ENCODE measurements at places on chromosomes 7 and 10.

GRCh38 chr10:58647376-58648112 lies 134.9 kb downstream of the BICC1 start:
- no peak for DNase-seq

DNA sequence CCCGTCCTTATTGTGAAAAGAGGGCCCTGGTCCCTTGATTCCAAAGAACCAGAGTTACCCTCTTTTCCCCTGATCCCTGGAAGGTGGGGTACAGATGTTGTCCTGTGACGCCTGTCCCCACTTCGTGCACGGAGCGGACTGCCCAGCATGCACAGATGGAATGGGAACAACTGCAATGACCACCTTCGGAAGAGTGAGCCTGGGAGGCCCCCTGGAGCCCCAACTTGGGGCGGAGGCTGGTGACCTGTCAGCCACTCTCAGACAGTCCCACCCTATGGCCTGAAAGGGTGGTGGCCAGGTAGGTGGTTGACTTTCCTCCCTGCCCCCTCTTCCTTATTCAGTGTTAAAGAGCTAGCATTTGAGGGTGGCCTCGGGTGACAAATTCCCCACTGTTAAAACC lies 196.6 kb upstream of the GALNT17 start:
- DNase-seq, result no peak

DNA sequence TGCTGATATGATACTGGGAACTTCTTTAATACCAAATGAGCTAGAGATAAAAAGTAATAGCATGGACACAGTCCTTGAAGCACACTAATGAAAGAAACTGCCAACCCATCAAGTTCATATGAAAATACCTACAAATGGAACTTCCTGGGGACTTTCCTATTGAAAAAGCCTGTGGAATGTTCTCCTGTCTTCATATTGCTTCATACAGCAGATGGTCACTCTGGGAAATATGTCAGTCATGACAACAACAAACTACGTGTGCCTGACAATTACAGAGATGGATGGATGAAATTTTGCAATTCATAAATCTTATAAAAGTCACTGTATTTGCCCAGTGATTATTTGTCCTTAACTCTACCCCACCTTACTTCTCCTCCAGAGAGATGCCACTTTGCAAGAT lies 106.6 kb upstream of the COL1A2 start:
- DNase-seq, result no peak

DNA sequence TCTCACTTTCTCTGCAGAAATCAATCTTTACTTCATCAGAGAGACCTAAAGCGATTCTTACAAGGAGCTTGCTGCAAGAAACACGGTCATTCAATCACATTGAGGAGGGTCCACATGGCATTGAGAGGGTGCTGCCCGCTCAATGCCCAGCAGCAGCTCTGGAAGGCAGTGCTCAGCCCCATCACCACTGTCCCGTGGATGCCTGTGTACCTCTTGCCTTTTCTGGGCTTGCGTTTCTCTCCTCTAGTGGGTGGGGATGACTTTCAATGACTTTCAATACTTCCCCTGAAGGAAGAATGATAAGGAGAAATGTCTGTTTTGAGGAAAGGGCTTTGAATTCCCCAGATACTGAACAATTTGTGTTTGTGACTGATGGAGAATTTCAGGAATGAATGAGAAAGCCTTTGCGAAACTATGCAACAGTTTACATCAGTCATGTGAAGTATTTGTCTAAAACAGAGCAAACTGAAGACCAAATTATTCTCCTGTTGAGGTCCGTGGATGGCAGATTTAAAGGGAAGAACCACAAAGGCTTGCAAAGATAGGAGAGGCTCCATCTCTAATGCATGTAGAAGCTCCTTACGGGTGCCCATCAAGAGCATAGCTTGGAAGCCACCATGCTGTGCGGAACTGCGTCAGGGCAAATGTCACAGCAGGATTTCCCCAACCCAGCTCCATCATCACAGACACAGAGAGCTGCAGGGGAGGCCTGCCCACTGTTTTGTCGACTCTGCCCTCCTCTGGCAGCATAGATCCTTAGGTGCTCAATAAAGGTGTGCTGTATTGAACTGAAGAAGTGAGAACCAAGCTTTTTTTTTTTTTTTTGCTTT lies 6.6 kb upstream of the ZNF22 start:
- DNase-seq, result no peak

DNA sequence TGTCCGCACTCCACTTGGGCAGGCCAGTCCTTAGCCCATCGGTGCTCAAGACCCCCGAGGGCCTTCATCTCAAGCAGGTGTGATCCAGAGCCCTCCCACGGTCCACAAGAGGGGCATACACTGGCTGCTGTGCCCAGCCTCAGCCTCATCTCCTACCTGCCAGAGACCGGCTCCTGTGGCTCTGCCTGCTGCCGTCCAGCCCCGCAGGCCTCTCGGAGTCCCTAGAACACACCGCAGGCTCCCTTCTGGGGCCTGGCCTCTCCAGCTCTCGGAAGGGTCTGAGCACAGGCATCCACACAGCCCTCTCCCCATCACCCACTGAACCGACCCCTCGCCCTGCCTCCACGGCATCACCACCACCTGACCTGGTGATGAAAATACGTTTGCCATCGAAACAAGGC lies 147.4 kb downstream of the PRKAG2 start:
- DNase-seq, result no peak

All from activated CD4-positive, CD25-positive, alpha-beta regulatory T cell treated with anti-CD3 and anti-CD28 coated beads, Interleukin-2, amount 50 U/mL, for 16 hours (primary cell).